Left lung (tissue), 14 donors: ENCODE measurements at places on chromosomes 1 and 21. TPM values are rescaled to one million over a fixed set of nuclear protein-coding genes. Genes with fewer than 3 reads are reported as not detected.
A peak's percentile ranks its signal among the peaks of the same experiment; 100 is the strongest.

The FAM78B gene
- polyA plus RNA-seq, result 0.89 TPM

The GNAT2 gene
- polyA plus RNA-seq, result not detected

GRCh38 chr1:19448491-19449439 is 36.6 kb downstream of the CAPZB start:
- H3K27me3 ChIP-seq, result no peaks in the 10 kb centered on the region
- H3K36me3 ChIP-seq, result peaks cover 9% of the 10 kb centered on the region
- DNase-seq, result peak; percentile 77
- H3K4me1 ChIP-seq, result peaks cover 90% of the 10 kb centered on the region
- no peak overlapping the region for H3K4me3 ChIP-seq

DNA sequence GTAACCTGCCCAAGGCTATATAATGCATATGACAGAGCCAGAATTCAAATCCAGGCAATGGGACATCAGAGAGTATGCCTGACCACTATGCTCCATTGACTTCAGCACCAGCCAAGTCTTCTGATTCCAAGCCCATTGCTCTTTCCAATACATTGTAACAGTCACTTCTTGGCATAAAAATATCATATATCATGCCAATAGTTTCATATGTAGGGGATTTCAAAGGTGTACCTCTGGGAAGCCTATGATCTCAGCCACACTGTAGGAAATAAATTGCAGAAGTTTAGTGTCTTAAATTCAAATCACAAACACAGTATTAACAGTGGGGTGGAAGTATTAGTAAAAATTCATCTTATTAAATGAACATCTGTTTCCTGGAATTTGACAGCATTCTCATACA is 30.0 kb upstream of the ROR1 start:
- H3K4me3 ChIP-seq, result no peak overlapping the region
- H3K4me1 ChIP-seq, result no peaks in the 10 kb centered on the region
- no peak overlapping the region for H3K27ac ChIP-seq

GRCh38 chr21:42586406-42586805 is 67.0 kb upstream of the PDE9A start:
- H3K27ac ChIP-seq, result no peak overlapping the region
- no peaks in the 10 kb centered on the region for H3K27me3 ChIP-seq
- DNase-seq, result no peak

- no peaks in the 10 kb centered on the region for H3K27me3 ChIP-seq
- no peaks in the 10 kb centered on the region for H3K36me3 ChIP-seq
- no peak for DNase-seq
- H3K4me1 ChIP-seq, result no peaks in the 10 kb centered on the region
- no peak overlapping the region for H3K27ac ChIP-seq
These were observed 29.4 kb downstream of the COA7 start for GRCh38 chr1:52668711-52669110.

GRCh38 chr1:89847191-89847729 is 26.4 kb downstream of the LRRC8D start:
- H3K36me3 ChIP-seq, result no peaks in the 10 kb centered on the region
- no peak overlapping the region for H3K4me3 ChIP-seq
- no peak for DNase-seq
- no peaks in the 10 kb centered on the region for H3K4me1 ChIP-seq
- H3K27ac ChIP-seq, result no peak overlapping the region
- no peaks in the 10 kb centered on the region for H3K27me3 ChIP-seq

DNA sequence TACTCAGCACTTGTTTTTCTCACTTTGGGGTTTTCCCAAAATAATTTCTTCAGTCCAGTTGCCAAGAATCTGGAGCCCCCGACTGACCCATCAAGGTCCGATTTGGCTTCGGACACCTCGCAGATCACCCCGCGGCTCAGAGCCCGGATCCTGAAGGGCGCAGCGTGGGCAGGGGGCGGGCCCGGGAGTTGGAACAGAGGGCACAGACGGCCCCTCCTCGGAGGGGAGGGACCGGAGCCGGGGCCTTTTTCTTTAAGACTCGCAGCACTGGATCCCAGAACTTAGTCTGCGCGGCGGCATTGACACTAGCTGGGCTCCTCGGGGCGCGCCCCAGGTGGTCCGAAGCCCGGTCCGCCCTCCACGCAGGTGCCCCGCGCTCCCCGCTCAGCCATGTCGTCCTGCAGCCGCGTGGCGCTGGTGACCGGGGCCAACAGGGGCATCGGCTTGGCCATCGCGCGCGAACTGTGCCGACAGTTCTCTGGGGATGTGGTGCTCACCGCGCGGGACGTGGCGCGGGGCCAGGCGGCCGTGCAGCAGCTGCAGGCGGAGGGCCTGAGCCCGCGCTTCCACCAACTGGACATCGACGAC is at the start of gene CBR3:
Gene CBR3, plus strand, starts transcription at position 277 of the 588 bp plus-strand sequence. Its CDS starts 114 bp downstream, at position 391.
- DNase-seq, result peak; percentile 62
- H3K4me3 ChIP-seq, result peak within 1 kb of the TSS; percentile 71
- H3K4me1 ChIP-seq, result peaks cover 5% of the 10 kb centered on the region
- H3K27ac ChIP-seq, result peak within 1 kb of the TSS; percentile 87
- H3K27me3 ChIP-seq, result peaks cover 28% of the 10 kb centered on the region

DNA sequence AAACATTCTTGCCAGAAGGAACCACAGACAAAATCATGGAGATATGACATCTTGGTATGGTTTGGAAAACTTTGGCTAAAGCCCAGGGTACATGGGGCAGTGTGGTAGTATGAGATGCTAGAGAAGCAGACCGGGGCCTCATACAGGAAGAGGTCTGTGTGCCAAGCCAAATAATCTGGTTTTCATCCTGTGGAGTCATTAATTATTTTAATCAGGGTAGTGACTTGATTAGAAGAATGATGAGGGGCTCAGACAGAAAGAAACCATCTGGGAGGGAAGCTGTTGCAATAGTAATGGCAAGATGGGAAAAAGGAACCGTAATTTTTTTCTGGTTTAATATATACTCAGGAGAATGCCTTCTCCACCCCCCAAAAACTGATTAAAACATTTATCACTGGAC is 318.0 kb downstream of the BRINP2 start:
- DNase-seq, result no peak
- no peaks in the 10 kb centered on the region for H3K36me3 ChIP-seq
- no peaks in the 10 kb centered on the region for H3K27me3 ChIP-seq
- H3K4me1 ChIP-seq, result no peaks in the 10 kb centered on the region

The SH2D5 gene
- polyA plus RNA-seq, result 0.06 TPM

DNA sequence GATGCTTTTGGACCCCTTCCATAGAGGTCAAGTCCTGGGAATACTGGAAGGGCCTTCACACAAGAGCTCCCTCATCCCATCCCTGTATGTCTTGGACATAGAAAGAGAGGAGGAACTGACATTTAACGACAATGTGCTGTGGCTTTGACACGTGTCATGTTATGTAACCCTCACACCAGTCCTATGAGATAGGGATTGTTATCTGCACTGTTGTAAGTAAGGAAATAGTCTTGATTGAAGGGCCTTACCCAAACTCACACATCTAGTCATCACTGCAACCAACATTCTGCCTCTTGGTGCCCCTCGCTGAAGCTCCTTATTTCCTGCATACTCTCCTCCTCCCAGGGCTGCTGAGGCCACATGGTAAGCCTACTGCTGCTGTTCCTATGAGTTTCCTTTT is 63.7 kb upstream of the ANGPTL1 start:
- no peak overlapping the region for H3K4me3 ChIP-seq
- H3K27me3 ChIP-seq, result no peaks in the 10 kb centered on the region
- no peaks in the 10 kb centered on the region for H3K36me3 ChIP-seq
- peaks cover 17% of the 10 kb centered on the region for H3K4me1 ChIP-seq
- H3K27ac ChIP-seq, result no peak overlapping the region
- no peak for DNase-seq

DNA sequence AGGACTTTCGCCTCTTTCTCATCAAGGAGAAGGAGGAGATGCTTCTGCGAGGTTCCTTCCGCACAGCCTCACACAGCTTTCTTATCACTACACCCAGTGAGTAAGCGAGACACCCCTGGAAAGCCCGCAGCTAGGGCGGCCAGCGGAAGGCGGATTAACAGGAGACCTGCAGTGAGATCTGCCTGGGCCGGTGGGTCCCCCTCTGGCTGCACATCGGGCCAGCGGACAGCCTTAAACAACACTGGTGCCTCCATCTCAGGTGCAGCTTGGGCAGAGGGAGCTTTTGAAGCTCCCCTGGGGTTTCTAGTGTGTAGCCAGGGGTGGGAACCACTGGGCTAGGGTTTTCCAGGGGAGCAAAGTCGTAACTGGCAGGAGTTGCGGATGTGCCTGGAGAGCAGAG is 17.5 kb upstream of the MTARC1 start:
- H3K36me3 ChIP-seq, result peaks cover 18% of the 10 kb centered on the region
- no peak overlapping the region for H3K4me3 ChIP-seq
- H3K4me1 ChIP-seq, result peaks cover 20% of the 10 kb centered on the region
- no peak for DNase-seq
- H3K27me3 ChIP-seq, result no peaks in the 10 kb centered on the region
- H3K27ac ChIP-seq, result no peak overlapping the region
